ENCODE measurements at places on chromosomes 1 and 21.

DNA sequence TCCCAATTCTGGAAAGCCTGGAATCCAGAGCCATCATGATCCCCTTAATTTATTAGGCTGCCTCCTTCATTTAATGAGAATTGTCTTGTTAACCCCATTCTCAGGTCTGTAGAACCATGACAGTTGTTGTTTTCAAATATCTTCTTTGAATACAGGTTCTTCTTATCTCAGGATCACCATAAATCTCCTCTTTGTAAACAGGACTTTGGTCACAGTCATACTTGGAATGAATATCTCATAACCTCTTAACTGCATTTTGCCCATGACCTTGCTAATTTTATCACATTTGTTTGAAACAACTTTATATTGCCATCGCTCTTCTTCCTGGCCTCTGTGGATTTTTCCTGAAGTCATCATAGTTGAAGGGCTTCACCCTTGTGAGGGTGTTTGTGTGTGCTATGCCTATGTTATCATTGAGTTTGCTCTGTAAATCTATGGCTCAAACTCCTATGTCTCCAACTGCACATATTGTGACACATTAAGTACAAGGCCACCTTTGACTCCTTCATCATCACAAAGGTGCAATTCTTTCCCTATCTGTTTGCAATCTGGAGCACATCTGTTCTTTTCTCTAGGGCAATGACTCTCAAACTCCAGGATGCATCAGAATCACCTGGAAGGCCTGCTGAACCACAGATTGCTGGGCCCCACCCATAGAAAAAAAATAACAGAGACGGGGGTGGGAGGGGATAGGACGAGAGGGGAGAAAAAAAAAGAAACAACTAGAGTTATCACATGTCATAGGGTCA is 54.2 kb downstream of the FCRL5 start:
- DNase-seq = no peak

GRCh38 chr1:1687846-1688245 is 4.7 kb downstream of the SLC35E2B start:
- no peak for DNase-seq

GRCh38 chr1:192905049-192905448 is 96.2 kb downstream of the RGS2 start:
- no peak for DNase-seq

DNA sequence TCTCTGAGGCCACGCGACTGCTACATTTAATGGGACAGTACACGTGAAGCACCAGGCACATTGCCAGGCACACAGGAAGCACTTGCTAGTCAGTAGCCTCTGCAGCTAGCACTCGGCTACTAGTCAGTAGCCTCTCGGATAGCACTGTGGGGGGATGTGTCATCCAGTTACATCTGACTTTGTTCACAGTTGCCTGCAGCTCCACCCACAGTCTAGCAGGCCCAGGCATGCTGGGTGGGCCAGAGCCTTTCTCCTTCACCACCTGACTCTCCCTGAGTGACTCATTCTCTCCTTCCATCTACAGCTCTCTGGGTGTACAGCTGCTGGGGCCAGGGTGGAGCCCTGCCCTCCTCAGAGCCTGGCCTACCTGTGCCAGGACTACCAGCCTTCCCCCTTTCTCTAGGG is 51.5 kb downstream of the PTPRF start:
- no peak for DNase-seq

DNA sequence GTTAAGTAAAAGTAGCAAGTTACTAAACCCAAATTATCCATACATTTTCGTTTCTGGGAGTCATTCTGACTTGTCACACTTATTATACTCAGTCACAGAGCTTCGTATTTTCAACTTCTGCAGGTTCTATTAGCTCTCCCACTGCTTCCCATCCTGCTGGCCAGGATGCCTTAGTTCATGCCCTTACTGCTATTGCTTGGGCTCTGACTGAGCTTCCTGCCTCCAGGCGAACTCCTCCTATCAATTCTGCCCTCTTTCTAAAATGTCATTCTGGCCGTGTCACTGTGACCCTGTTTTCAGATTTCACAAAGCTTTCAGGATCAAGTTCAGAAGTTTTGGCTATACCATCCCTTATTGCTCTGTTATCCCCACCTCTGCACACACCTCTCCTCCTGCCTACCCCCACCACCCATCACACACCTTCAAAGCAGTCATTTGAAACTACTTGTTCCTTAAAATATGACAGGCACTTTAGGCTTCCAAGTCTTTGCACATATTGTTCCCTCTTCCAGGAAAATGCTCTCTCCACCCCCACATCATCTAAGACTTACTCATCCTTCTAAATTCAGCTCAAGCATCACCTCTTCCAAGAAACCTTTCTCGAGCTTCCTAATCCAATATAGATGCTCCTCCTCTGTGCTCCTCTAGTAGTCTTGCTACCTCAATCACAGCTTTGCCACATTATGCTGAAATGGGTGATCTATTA is 278.0 kb downstream of the BRINP2 start:
- no peak for DNase-seq

- DNase-seq = no peak
Observed at GRCh38 chr1:166999500-167000055, 10.5 kb downstream of the MAEL start.
